ENCODE measurements at places on chromosomes 5 and 9.

DNA sequence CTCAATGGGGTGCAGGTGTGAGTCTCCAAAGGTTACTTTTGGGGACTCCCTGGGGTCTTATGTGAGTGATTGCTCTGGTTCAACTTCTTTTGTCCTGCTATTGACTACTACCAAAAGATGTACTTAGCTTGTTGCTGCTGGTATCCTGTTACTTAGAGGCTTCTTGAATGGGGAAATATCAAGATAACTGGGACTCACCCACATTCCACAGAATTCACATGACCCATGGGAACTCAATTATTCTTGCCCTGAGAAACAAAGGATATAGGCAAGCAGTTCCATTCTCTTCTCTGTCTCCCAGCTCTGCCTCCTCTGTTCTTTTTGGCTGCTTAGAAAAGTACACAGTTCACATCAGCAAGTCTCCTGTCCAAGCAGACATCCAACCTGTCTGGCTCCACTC lies 105.9 kb downstream of the UNC13B start:
- peak; percentile 40 for DNase-seq

DNA sequence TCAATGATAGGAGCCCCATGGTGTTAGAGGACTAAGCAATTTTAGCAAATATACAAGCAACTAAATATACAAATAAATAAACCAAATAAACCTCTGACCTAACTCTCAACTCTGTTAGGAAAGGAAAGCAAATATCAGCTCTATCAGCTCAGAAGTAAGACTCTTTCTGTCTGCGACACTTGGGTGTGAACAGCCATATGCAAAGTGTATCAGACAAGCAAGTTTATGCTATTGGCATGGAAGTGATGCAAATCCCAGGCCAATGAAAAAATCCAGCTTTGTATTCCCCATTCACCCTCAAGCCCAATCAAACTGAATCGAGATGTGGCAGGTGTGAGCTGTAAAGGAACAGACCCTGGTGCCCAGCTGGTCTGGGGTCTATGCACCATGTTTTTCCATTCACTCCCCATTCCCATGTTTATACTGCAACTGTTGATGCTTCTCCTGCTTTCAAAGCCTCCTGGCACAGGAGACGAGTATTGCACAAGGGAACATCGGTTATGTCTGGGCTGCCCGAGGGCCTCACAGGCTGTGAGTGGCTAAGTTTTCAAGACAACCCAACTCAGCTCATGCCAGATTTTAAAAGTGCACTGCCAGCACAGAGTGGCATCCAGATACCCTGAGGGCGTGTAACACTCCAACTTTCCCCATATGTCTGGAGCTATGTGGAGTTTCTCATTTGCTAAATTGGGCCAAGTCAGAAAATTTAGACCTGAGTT lies 73.1 kb downstream of the FEM1C start:
- DNase-seq: no peak

DNA sequence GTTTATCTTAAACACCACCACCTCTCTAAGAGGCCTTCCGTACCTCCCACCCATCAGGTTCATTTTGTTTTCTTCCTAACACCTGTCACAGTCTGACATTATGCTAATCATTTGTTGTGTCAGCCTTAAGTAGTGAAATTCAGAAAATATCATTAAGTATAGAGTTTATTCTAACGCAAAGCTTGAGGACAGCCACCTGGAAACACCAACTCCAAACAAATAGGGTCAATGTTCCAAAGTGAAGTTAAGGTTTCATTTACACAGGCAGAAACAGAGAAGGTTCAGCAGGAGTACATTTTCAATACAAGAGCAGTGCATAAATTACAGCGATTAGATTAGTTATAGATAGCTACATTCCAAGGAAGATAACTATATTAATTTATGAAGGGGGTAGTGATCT lies 1.3 kb upstream of the SMC5 start:
- DNase-seq: no peak

- DNase-seq: no peak
Measured at GRCh38 chr9:115106642-115107041, 11.3 kb downstream of the TNC start.

DNA sequence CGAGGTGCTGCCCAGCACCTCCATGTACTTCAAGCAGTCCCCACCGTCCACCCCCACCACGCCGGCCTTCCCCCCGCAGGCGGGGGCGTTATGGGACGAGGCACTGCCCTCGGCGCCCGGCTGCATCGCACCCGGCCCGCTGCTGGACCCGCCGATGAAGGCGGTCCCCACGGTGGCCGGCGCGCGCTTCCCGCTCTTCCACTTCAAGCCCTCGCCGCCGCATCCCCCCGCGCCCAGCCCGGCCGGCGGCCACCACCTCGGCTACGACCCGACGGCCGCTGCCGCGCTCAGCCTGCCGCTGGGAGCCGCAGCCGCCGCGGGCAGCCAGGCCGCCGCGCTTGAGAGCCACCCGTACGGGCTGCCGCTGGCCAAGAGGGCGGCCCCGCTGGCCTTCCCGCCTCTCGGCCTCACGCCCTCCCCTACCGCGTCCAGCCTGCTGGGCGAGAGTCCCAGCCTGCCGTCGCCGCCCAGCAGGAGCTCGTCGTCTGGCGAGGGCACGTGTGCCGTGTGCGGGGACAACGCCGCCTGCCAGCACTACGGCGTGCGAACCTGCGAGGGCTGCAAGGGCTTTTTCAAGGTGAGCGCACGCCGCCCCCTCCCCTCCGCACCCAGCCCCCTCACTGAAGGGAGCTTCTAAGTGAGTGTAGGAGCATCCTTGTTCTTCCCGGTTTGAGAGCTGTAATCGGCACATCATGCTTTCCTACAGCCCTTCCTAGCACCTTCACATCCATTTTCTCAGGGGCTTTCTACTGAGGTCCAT lies 6.9 kb downstream of the NR4A3 start:
- no peak for DNase-seq

DNA sequence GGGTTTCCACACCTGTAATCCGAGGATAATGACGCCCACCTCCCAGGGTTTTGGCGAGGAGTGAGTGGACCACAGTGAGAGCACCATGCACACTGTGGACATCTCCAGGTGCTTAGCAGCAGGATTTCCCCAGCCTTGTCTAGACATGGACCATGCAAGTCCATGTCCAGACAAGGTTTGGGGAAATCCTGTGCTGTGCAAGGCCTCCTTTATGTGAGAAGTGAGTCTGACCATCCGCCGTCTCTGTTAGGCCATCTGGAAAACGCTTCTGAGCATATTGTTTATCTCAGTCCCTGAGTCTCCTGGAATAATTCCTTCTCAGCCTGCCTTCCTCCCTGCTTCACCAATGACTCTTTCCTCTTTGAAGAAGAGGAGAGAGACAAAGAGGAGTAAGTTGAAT lies 26.2 kb upstream of the TNFAIP8 start:
- DNase-seq: no peak

DNA sequence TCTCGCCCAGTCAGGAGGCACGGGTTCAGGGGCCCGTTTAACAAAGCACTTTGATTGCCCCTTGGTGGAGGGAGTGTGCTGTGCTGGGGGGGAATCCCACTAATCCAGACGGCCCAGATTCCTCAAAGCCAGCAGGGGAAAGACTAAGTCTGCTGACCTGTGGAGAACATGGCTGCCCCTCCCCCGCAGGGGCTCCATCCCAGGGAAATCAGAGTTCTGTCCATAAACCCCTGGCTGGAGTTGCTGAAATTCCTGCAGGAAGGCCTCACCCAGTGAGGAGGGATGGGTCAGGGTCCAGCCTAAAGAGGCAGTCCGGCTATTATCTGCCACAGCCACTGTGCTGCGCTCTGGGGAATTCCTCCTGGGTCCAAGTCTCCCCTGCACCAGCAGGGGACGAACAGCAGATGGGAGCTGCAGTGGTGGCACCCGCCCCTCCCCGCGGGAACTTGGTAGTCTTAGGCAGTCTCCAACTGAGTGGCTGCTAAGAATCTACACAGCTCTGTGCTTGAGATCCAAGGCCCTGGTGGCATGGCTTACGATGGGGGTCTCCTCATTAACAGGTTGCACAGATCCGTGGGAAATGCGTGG lies 174.0 kb upstream of the DAB2 start:
- DNase-seq: no peak

DNA sequence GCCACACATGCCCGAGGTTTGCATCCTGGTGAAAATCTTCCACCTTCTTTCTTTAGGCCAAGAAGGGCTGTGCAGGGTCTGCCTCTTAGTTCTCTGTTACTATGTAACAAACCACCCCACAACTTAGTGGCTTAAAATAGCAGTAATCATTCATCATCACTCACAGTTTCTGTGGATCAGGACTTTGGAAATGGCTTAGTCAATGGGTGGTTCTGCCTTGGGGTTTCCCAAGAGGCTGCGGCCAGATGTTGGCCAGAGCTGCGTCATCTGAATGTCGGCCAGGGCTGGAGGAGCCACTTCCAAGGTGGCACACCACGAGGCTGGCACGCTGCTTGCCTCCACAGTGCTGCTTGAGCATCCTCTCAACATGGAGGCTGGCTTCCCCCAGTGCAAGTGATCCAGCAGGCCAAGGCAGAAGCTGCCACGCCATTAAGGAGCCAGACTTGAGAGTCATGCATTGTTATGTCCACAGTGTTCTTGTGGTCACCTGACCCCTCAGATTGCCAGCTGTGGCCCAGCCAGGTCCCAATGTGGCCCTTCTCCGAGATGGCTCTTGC lies 135.2 kb downstream of the RXRA start:
- no peak for DNase-seq

DNA sequence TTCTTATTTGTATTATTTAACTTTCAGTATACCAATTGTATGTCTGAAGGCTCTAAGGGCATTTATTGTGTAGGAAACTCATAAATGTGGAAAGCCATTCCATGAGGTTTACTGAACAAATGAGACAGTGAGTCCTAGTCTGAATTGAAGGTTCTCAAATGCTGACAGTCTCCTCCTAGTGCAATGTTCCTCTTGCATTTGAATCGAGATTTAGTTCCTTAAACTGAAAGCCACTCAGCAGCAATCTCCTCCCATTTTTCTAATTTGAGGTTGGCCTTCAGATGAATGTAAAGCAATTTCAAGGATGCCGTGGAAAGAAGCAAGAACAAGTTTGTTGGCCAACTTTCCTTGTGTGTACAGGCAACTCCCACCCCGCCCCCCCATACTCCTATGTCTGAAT lies 493.2 kb upstream of the KLF4 start:
- DNase-seq: no peak

DNA sequence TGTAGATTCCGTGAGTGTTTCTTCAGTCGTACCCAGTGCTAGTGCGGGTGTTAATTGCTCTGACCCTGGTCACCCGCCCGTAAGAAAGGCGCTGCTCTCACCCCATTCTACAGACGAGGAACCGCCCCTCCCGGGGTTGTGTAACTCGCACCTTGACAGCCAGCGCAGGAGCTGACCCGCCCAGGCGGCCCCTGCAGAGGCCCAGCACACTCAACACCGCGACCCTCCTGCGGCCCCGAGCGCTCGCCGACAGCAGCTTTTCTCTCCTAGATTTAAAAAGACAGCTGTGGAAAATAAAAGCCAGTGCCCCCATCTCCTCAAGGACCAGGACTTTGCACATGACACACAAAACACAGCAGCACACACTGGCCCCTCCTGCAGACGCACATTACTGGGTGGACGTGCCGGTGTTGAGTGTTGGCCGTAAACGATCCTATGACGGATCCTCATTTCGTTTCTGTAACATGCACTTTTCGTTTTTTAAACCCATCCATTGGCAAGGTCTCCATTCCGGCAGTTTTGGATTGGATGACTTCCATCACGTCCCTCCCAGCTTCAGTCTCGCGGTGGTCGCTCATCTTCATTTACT lies 22.9 kb downstream of the OR2V2 start:
- DNase-seq: no peak

- no peak for DNase-seq
Measured at GRCh38 chr5:14332746-14333145, 189.6 kb downstream of the TRIO start.

GRCh38 chr9:4192450-4192849 lies 107.4 kb downstream of the GLIS3 start:
- DNase-seq: no peak

DNA sequence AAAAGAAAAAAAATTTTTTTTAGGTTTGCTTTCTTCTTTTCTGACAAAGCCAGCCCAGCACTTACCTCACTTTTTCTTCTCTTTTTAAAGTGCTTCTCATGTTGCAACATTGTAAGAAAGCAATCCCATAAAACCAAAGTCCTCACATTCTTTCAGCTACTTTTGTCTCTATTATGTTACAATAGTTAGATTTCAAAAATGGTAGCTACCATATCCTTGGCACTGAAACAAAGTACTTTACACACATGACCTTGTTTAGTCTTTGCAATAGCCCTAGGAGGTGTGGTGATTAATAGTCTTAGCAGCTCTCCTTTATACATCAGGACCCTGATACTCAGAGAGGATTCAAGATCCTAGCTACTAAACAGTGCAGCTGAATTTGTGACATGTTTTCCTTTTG lies 23.5 kb upstream of the CARTPT start:
- peak; percentile 31 for DNase-seq

DNA sequence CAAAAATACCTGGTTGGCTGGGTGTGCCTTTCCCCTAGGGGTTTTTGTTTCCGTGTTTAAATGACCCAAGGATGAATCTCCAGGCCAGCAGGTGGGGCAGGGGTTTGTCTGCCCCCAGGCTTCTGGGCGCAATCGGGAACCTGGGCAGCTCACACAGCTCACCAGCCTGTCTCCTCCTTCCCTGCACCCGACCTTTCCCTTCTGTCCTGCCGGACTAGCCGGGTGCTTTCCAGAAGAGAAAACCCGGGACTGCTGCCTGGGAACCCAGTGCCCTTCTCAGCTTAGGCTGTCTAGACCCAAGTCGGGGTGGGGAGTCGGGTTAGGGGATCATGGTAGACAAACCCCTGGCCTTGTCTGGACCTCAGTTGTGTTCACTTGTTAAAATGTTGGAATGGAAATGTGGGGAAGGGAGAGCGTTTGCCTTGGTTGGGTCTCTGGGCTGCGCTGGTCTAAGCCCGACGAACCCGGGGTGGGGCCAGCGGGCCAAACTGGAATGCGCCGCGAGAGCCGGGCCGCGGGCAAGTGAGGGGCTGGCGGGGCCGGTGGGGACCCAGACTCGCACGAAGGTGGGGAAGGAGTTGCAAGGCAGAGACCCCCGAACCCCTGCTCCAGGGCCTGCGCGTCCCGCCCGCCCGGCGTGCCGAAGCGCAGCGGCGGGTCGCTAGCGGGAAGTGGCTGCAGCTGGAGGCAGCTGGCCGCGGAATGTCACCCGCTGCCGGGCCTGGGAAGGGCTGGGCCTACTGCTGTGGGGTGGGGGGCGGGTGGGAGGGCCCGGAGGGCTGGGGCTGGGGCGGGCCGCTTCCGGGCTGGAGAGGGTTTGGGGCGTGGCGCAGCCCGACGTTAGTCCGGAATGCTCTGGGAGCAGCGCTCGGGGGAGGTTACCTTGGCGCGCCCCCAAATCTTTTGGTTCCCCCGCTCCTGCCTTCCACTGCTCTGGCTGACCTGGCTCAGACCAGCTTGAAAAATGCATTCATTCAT lies 84.6 kb downstream of the DAB2IP start:
- DNase-seq: no peak

DNA sequence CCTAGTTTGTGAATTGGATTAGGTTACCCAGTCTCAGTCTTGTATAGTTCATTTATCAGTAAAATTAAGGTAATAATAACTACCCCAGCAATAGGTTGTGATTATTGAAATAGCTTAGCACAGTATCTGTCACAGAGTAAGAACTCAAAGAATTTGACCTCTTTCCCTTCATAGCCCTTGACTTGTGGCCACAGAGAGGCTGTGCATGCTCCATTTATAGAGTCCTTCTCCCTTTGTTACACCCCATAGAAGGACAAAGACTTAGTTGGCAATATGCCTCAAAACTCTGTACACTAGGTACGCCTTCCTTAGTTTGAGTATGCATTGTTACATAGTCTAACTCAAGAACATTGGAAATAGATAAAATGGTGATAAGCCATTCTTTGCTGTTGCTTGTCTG lies 257.2 kb downstream of the KCTD16 start:
- peak; percentile 21 for DNase-seq

GRCh38 chr9:87327575-87328125 lies 170.0 kb upstream of the DAPK1 start:
- DNase-seq: peak; percentile 51
